NCI-H2171 treated with DMSO at 0.1 percent for 48 hours (cell line): ENCODE measurements at places on chromosomes 5 and 9.

DNA sequence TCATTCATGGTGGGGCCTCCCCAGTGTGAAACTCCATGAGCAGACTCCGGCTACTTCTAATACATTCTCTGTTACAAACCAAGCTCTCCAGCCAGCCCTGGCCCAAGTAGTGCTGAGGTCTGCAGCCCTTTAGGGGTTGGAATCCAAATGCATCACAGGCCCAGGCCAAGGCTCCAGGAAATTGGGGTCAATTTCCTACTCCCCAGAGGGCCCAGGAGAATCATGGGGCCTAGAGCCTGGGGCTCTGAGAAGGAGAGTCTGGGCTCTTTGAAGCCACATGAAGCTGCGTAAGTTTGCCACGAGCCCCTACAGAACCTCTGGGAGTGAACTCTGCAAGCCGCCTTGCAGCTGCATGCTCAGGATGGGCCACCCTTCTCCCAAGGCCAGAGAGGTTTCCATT, 206.4 kb downstream of the PAPPA start:
- no peak for DNase-seq

- DNase-seq: no peak
Measured at GRCh38 chr5:73242735-73243134, 69.7 kb downstream of the TMEM174 start.

DNA sequence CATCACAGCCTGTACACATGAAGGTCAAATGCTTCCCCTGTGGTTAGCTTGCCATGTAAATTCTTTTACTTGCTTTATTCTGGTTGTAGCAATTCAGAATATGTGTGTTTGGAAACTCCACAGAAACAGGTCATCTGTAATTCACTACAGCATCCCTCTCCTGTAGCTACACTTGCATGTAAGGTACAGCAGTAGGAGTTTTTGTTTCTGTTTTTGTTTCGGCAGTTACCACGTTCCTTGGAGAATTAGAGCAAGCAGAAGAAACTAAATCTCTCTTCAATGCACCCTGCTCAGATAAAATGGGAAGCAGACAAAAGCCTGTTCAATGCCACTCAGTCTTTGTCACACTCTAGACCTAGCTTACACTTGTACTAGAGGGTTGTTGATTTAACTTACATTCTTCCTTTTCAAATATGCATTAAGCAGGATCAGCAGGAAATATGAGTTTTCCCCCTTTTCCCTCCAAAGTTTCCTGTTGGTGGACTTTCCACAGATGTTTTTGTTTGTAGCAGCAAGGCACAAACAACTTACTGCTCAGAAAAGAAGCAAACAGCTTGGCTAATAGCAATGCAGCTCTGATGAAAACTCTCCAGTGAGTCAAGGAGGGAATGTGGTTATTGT, 80.9 kb downstream of the YIPF5 start:
- no peak for DNase-seq

DNA sequence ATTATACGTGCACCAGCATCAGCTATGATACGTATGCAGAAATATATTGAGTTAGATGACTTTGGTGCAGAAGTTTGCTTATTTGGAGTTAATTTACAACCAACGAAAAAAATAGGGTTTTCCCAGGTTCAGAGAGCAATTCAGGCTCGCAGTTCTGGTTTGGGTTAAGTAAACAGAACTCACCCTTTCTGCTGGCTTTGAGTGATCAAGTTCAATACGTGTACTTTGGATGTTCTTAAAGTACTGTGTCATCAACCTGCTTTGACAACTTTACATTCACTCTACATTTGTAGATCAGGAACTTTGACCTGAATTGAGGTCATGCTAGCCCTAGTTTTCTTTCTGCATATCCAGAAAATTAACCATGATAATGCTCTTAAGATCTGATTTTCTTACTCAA, 40.7 kb downstream of the ACOT12 start:
- no peak for DNase-seq

DNA sequence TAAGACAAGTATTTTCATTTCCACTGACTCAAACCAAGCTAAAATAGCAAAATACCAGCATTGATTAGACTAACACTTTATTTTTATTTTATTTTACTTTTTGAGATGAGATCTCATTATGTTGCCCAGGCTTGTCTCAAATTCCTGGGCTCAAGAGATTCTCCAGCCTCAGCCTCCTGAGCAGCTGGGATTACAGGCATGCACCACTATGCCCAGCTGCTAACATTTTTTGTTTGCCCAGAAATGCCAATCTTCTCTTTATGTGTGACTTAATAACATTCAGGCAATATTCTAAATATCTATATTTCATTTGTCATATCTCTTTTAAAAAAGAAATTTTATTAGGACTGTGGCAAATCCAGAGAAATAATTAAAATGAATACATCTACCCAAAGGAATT, 55.0 kb downstream of the OXCT1 start:
- no peak for DNase-seq

- no peak for DNase-seq
Measured at GRCh38 chr5:179699616-179700237, 960 bp downstream of the CANX start.

GRCh38 chr9:114153761-114154599, 1.4 kb upstream of the COL27A1 start:
- DNase-seq: peak; percentile 39

DNA sequence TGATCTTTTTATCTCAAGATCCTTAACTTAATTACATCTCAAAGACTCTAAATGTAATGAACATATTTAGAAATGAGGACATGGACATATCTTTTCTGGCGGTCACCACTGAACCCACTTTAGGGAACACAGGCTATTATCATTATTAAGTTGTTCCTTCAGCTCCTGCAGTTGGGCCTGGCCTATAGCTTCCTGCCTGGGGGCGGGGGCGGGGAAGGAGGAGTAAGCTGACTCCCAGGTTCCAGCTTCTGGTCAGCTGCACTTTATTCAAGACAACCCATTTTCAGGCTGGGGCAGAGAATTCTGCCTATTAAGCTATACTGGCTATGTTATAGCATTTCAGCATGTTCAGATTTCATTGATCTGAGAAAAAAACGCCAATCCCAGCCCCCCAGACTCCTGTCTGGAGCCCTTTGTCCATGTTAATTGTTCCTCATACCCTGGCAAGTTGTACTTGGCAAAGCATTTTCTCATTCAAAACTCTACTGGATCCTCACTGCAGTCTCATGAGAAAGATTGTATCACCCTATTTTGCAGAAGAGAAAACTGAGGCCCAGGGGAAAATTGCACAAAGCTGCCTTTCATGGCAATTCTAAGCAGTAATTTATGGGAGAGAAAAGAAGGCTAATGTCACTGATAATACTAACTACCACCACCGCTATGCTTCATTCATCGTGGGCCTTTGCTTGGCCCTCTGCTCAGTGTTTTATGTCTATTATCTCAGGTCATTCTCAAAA, 25.1 kb downstream of the COL15A1 start:
- no peak for DNase-seq

DNA sequence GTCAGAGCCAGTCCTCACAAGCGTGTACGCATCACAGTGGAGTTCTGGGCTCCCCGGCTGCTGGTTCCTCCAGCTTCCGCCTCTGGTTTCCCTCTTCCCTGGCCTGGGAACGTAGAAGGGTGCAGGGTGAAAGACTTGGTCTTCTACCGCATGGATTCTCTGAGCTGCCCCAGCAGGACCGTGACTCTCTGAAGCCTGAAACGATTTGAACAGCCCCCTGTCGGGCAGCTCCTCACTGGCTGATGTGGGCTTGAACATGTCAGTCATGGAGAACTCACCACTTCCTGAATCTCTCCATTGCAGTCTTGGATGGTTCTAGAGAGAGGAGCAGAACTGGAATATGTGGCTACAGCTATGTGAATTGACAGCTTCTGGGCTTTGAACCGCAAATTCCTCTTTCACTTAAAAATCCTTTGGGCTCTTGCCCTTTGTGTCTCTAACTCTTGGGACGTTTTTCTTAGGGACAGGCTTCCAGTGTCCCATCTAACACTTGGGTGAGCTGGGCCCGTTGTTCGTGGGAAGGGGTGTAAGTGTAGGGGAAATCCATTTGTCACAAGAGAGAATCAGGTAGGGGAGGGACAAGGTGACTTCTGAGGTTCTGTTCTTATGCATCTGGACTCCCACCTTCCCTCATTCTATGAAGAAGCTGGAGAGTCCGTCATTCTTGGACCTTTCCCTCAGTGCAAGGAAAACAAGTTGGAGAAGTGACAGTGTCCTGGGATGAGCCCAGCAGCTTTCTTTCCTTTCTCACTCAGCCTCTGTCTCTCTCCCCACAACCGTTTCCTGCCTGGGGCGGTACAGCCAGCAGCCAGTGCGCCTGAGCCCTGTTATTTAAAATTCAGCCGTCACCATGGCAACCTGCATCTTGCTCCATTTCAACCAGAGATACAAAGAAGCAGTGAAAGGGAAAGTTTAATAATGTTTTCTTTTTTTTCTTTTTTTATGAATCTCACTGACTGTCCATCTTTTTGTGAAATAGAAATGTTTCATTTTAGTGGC, 84.7 kb downstream of the PTTG1 start:
- DNase-seq: no peak

GRCh38 chr9:83441390-83441789, 96.8 kb downstream of the FRMD3 start:
- no peak for DNase-seq

- no peak for DNase-seq
Measured at GRCh38 chr9:38337181-38337580, 55.3 kb upstream of the ALDH1B1 start.

DNA sequence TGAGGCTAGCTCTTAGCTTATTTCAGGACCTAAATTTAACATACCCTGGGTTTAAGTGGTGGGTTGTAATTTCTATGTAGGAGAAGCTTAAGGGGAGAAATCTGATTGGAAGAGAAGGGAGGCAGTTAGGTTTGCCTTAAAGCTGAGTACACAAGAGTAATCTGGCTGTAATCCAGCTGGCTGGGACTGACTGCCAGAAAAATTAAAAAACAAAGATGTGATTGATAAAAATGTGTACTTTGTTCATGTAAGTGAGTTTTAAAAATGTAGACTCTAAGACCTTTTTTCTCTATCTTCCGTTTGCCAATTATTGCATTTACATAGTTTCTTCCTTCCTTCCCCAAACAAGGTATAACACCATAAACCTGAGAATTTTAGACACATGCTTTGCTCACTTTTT, 17.5 kb upstream of the MSMP start:
- peak; percentile 11 for DNase-seq

- DNase-seq: no peak
Measured at GRCh38 chr9:13354733-13355132, 75.2 kb upstream of the MPDZ start.

- no peak for DNase-seq
Measured at GRCh38 chr5:175606409-175606808, 51.5 kb upstream of the HRH2 start.

- DNase-seq: peak; percentile 35
Measured at GRCh38 chr9:110049699-110050450, 158.1 kb downstream of the C9orf152 start.

GRCh38 chr9:6565312-6565711, 80.2 kb downstream of the GLDC start:
- no peak for DNase-seq

DNA sequence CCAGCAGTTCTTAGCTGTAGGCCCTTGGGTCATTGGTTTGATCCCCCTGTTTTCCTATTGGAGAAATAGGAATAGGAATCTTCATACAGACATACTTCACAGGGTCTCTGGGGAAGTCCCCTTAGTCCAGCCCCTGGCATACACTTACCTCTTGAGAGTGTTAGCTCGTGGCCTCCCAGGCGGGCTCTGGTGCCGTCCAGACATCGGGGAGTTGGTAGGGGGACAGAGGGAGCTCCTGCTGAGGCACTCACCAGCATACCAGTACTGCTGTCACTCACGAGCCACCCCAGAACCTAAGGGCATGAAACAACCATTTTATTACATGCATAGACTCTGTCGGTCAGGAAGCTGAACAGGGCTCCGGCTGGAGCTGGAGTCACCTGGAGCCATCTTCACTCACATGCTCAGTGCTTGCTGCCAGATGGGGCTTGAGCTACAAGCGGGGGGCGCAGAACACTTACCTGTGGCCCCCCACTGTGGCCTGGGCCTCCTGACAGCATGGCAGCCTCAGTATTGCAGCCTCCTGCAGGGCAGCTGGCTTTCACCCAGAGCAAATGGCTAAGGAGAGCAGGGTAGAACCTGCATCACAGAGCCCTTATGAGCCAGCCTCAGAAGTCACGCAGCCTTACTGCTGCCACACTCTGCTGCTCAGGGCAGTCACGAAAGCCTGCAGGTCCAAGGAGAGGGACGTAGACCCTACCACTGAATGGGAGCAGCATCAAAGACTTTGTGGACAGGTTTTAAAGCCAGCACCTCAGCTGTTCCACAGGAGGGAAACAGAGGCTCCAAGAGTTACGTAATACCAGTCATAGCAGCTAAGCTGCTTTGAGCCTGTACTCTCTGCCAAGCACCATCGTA, 58.3 kb upstream of the ANGPTL2 start:
- DNase-seq: peak; percentile 48

DNA sequence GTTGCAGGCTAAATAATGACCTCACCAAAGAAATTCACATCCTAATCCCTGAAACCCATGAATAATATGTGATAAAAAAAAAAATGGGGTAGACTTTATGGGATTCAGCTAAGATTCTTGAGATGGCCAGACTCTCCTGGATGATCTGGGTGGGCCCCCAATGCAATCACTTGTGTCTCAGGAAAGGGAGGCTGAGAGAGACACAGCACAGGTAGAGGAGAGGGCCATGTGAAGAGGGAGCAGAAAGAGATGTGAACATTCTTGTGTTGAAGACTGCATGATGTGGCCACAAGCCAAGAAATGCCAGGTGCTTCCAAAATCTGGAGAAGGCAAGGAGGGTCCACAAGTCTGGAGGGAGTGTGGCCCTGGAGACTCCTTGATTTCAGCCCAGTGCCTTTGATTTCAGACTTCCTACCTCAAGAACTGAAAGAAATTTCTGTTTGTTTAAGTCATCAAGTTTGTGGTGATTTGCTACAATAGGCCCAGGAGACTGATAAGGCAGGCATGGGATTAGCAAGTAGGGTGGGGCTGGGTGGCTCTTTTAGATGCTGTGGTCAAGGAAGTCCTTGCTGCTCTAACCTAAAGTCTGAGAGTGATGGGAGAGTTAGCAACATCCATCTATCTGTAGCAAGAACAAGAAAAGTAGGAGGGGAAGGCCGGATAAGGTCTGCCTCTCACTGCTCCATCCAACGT, 86.6 kb upstream of the FAM120A start:
- no peak for DNase-seq

- no peak for DNase-seq
Measured at GRCh38 chr9:120865176-120865575, 11.8 kb downstream of the PHF19 start.

- no peak for DNase-seq
Measured at GRCh38 chr9:116243708-116244107, 90.1 kb downstream of the PAPPA start.

DNA sequence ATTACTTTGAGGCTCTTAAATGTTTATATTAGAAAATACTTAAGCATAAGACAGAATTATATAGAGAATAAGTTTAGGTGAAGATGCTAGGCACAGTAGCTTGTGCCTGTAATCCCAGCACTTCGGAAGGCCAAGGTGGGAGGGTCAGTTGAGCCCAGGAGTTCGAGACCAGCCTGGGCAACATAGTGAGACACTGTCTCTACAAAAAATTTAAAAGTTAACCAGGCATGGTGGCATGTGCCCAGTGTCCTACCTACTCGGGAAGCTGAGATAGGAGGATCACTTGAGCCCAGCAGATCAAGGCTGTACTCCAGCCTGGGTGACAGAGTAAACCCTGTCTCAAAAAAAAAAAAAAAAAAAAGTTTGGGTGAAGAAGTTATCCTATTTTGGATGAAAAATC, 61.7 kb downstream of the BAAT start:
- DNase-seq: no peak
